CD4-positive, alpha-beta T cell treated with Interleukin-6 for 4 hours (primary cell): ENCODE measurements at places on chromosomes 1 and 21.

- DNase-seq = no peak
Measured at GRCh38 chr1:18578271-18578670, 52.4 kb upstream of the PAX7 start.

DNA sequence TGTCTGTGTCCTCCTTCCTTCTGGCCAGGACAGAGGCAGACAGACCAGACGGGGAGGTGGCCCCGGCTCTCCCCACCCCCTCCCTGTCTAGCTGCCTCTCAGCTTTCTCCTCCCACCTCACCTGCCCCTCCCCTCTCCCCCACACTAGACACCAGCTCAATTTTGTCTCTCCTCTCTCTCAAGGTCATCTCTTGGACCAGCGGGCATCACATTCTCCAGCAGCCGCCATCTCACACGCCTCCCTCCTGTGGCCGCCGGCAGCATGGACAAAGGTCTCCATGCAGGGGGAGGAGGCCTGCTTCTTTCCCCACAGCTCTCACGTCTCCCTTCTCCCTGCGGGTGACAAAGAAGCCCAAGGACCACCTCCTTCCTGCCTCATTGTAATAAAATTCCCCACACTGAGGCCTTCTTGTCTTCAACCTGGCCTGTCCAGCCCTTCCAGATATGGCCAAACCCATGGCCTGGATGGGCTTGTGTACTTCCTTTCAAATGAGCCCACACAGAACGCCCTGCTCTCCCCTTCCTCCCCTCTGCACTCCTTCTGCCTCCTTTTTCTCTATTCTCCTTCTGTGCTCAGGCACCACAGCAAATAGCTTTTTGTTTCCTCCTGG, 14.6 kb downstream of the OPTC start:
- no peak for DNase-seq

GRCh38 chr1:89821322-89822108, 683 bp downstream of the LRRC8D start:
- peak; percentile 75 for DNase-seq

DNA sequence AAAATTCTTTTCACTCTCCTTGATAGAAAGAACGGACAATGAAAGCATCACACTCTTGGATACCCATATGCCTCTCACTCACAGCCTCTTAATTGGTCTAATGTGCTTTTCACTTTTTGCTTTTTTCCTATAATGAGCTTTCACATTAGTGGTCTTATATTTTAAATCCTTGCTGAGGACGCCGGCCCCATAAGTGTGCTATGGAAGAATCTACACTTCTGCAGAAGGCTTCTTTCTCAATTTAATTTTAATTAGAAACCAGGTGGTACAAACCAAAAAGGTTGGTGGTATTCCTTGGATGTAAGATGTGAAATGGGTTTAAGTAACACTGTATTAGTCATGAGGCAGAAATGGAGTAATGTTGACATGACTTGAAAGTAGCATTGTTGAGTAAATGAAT, 190.6 kb upstream of the NFIA start:
- DNase-seq = no peak

DNA sequence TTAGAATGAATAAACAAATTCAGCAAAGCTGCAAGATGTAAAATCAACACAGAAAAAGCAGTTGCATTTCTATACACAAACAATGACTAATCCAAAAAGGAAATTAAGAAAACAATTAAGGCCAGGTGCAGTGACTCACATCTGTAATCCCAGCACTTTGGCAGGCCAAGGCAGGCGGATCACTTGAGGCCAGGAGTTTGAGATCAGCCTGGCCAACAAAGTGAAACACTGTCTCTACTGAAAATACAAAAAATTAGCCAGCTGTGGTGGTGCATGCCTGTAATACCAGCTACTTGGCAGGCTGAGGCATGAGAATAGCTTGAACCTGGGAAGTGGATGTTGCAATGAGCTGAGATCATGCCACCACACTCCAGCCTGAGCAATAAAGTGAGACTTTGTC, 22.3 kb downstream of the THEM4 start:
- DNase-seq = no peak

GRCh38 chr1:148315071-148315811, 163.2 kb upstream of the NBPF11 start:
- DNase-seq = no peak

DNA sequence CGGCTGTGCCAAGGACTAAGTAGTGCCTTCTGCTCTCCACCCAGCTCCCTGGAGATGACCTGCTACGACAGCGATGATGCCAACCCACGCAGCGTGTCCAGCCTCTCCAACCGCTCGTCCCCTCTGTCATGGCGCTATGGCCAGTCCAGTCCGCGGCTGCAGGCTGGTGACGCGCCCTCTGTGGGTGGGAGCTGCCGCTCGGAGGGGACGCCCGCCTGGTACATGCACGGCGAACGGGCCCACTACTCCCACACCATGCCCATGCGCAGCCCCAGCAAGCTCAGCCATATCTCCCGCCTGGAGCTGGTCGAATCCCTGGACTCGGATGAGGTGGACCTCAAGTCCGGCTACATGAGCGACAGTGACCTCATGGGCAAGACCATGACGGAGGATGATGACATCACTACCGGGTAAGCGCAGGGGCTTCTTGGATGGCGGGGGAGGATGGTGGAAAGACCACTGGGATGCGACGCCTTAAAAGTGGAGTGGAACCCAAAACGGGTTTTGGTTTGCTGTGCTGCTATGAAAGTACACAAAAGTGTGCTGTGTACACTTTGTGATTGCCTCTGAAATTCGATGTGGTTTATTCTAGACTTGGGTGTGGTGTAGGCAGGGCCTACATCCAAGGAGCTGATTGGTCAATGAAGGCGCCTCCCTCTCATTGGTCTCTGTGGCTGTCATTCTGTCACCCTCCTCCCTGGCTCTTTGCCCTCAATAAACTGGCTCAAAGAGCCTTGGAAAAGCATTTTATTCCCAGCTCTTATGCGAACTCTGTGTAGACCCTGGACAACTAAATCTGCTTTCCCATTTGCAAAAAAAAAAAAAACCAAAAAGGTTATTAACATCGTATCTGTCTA, 110.4 kb upstream of the IPO9 start:
- no peak for DNase-seq

- no peak for DNase-seq
Measured at GRCh38 chr1:64811131-64811530, 66.3 kb downstream of the RAVER2 start.

DNA sequence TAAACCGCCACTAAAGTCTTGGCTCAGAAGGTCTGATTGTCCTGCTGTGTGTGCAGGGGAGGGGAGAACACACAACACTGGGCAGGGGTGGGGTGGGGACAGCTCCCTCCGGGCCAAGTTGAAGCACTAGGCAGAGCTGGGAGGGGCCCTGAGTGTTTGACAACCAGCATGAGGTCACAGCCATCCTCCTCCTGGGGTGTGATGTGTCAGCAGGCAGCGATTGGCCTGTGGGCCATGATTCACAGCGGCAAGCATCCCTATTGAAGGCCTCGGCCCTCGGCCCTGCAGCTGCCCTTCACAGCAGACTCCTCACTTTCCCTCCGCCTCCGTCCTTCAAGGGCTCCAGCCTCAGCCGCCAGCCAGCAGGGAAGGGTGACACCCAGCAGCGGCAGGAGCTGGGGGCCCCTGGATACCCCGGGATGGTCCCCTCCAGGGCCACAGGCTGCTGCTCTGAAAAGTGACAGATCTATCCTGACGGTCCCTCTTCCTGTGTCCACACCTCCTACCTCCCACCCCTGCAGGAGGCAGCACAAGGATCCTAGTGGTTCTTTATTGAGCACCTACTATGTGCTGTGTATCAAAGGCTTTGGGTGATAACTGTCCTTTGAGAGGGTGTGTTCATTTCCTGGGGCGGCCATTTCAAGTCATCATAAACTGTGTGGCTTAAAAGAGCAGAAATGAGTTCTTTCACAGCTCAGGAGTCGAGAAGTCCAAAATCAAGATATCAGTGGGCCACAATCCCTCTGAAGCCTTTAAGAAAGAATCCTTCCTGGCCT, 66.0 kb upstream of the SLC25A33 start:
- DNase-seq = no peak

GRCh38 chr1:234737967-234738314, 128.0 kb upstream of the IRF2BP2 start:
- DNase-seq = no peak

DNA sequence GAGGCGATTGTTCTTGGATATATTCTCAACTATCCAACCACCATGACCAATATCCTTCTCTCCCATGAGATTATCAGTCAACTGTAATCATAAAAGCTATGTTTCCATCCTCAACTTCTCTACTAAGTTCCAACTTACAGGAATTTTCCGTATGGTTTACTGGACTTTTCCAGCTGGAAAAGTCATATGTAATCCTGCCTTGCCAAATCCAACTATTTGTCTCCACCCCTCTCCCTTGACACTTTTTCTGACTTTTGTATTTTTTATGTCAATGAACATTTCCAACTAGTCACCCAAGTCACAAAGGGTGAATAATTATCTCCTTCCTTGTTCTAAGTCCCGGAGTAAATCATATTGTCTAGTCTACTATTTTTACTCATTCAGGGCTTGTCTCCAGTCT, 293.1 kb downstream of the USP25 start:
- no peak for DNase-seq

- DNase-seq = no peak
Measured at GRCh38 chr21:35206141-35207125, 157.3 kb upstream of the RUNX1 start.

DNA sequence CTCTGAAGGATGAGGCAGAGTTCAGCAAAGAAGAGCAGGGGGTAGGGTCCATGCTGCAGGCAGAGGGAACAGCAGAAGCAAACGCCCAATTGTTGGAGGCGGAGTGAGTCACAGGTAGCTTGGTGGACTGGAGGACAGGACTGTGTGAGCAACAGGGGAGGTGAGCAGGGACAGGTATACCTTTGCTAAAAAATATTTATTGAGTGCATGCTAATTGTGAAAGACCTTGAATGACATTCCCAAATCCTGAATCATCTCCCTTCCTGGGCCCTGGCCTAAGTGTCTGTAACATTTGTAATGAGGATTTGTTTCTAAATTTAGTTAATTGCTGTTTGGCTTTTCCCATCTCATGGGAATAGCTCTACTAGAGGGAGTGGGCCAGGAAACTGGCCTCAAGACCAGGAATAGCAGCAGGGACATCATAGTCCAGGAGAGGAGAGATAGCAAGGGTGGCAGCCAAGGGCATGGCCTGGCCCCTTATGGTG, 123.7 kb downstream of the FOXD2 start:
- no peak for DNase-seq

DNA sequence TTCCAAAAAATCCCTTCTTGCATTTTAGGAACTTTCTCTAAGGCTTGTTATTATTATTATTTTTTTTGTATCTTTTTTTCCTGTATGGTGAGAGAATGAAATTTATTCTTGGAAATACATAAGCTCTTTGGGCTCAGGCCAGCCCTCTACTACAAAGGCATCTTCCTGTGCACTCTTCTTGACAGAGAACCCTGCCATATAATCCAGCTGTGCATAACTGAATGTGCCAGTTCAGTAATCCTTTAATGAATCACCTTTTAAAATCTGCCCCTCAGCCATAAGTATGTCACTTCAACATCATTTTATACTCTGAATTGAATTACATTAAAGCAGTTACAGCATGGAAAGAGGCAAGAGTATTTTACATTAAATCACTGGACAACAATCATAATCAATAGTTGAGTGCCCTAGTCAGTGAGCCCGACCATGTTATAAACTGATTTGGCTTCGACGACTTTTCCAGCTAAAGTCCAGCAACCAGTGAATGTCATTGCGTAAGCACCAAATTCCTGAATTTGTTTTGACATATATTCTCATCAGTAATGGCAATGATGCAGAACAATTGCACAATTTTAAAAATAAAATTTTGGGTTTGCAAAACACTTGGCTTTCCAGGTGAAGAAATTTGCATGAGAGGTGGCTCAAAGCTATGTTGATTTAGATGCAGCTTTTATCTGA, 59.2 kb upstream of the KCNK2 start:
- no peak for DNase-seq

- no peak for DNase-seq
Measured at GRCh38 chr1:12486401-12487005, 131.5 kb downstream of the DHRS3 start.
